Stimulated activated memory B cell treated with anti-CD40 and anti-IgM and Interleukin-4, amounts not matched to agents 10 μg/mL and 1 μg/mL and 100 μg/mL, for 72 hours (primary cell): ENCODE measurements at places on chromosomes 3 and 15.
A peak's percentile ranks its signal among the peaks of the same experiment; 100 is the strongest.

DNA sequence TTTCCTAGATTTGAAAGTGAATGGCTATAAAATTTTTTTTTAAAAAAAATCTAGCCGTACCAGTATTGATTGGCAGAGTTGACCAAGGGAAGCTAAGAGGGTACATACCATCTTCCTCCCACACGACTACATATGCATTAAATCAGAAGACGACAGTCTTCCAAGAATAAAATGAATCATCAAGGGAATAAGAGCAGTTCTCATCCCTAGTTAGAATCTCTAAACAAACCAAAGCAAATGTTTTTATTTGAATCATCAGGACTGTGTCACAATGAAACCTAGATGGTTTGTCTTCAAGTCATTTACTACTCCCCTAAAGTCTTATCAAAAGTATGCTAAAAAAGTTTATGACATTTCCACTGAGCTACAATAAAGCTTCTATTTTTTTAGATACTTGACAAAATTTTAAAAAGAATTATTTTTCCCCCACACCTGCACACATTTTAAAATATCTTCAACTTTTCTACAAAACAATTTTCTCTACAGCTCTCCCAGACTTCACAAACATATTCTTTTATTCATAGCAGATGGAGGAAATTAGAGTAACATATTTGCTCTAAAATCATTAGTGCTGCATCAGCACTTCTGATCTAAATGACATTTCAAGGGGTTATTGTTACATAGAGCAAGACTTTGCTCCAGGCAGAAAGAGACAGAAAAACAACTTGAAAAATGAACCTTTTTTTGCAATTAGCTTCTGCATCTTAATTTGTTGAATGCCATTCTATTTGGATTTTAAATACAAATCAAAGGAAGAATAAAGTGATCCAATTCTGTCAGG, 547.1 kb downstream of the FHIT start:
- ATAC-seq: no peak

- peak; percentile 84 for ATAC-seq
Measured at GRCh38 chr3:133424937-133425869, 25.3 kb downstream of the BFSP2 start.

DNA sequence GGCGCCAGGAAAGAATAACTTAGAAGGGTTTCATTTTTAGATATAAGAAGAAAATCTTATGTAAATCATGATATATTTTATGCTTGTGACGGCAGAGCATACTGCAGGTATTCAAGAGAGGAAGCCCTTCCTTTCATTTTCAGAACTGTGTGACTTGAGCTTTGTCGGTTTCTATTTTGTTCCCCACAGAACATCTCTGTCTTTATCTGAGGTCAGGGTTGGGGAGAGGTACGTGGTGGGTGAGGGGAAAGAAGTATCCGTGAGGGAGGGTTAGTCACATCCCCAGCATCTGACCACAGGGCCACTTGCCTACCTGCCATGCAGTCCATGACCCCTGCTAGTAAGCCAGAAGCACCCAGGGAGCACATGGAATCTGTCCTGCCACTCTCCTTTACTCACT, 126.5 kb downstream of the DGKG start:
- ATAC-seq: no peak

DNA sequence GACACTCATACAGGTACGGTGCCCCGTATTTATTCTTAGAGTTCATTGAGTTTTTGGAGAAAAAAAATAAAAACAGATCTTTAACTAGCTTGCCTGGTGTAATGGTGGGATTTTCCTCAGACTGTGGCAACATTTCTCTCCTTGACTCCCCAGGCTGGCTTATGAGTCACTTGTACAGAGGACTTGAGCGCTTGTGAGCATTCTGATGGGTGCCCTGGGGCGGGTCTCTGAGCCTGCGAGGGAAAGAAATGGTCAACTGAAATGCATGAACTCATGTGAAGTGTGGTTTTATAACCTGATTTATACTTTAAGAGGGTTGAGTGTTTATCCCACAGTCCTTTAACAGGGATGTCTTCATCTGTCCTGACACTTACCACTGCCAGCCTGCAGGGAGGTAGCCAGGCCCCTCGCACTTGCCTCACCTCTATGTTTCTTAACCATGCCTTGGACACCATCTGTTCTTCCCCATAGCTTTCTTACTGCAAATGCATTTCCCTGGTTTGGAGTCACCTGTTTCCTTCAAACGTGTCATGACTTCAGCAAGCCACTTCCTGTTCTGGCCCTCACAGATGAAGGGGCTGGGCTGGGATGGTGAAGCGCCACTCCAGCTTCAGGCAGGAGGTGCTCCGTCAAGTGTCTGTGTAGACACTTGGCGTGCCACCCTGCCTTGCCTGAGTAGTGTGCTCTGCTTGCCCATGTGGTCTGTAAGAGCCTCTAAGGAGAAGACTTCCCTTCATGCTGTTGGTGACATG, 118.7 kb downstream of the PDE8A start:
- no peak for ATAC-seq

DNA sequence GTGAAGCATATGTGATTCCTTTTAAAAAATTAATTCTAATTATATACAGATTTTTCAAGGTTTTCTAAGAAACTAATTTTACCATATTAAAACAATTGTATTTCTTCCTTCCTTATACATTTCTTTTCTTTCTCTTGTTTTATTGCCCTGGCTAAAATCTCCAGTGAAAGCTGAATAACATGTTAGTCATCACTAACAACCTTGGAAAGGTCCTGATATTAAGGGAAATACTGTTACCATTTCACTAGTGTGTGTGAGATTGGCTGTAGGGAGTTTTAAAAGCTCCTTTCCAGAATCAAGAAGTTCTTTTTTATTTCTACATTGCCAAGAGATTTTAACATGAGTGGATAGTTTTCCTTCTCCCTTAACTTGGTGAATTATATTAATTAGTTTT, 229.7 kb upstream of the EIF1B start:
- ATAC-seq: no peak

GRCh38 chr15:96150254-96150653, 180.2 kb upstream of the NR2F2 start:
- no peak for ATAC-seq

DNA sequence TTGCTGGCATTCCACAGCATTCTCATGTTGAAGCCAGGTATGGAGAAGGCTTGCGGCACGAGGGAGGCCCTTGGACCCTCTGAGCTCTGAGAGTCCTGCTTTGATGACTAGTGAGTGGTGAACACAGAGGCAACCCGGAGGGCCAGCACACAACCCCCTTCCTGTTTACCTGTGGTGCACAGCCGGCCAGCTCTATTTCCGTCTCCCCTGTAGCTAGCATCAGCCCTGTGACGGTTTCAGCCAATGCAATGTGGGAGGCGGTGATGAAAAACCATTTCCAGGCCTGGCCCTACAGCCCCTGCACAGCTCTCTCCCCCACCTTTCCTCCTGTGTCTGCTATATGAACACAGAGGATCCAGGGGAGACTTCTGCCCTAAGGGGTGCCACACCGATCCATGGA, 76.8 kb upstream of the KLHL25 start:
- no peak for ATAC-seq

DNA sequence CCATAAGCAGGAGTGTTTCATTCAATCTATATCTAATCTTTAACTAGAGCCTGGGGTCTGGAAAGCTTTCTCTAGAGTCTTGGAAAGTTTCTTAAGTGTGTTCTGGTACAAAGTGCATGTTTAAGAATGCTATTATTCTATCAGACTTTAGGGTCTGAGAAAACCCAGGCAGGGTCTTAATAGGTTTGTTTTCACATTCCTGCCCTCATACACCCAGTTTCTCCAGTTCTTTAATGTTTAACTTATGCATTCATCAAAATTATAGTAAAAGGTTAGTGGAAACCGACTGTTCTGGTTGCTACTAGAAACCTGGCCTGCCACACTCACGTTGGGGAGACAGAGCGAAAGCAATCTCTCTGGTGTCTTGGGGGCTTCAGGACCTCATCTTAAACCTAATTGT, 102.9 kb upstream of the WDR72 start:
- no peak for ATAC-seq

- no peak for ATAC-seq
Measured at GRCh38 chr3:113157408-113158030, 53.8 kb upstream of the BOC start.

DNA sequence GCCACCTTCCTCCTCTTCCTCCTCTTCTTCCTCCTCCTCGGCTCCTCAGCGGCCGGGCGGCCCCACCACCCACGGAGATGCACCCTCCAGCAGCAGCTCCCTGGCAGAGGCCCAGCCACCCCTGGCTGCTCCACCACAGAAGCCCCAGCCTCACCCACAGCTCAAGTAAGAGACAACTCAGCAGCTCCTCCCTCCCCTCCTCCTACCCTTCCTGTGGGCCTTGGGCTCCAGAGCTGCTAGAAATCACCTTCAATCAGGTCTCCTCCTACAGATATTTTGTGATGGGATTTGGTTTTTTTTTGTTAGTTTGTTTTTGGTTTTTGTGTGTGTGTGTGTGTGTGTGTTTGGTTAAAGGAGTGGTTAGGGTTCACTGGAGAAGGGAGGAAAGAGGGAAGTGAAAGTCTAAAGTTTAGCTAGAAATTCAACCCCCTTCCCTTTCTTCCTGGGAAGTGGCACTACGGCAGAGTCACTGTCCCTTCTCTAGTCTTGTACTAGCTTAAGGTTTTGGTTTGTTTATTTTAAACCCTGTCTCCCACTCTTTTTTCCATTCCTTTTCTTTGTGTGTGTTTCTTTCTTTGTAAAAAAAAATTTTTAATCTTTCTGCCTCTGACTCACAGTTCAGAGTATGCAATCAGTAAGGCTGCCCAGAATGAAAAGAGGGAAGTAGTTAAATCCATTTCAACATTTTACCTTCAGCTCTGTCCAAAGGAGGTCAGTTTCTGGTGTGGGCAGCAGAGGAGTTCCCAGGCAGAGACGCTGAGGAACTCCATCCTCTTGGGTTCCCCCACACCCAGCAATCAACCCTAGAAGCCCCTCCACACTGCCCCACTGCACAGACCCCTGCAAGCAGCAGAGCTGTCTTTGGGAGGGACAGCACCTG, 29.0 kb upstream of the TIMP4 start:
- peak; percentile 89 for ATAC-seq

GRCh38 chr3:48748754-48749153, 31.7 kb upstream of the IP6K2 start:
- ATAC-seq: no peak

DNA sequence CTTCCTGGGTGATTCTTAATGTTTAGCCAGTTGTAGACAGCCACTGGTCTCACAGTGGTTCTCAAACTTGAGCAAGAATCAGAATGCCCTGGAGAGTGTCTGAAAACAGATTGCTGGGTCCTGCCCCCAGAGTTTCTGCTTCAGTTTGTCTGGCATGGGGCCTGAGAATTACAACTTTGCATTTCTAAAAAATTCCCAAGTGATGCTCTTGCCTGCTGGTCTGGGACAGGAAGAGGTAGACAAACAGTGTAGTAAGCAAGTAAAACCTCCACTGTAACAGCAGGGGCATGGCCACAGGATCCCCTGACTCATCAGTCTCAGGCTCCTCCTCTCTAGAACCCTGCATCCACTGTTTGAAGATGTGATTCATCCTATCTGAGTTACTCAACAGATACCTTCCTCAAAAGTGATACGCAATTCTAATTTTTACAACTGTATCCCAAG, 36.5 kb downstream of the DZIP1L start:
- no peak for ATAC-seq

- ATAC-seq: no peak
Measured at GRCh38 chr15:79773128-79773527, 123.7 kb downstream of the MTHFS start.

DNA sequence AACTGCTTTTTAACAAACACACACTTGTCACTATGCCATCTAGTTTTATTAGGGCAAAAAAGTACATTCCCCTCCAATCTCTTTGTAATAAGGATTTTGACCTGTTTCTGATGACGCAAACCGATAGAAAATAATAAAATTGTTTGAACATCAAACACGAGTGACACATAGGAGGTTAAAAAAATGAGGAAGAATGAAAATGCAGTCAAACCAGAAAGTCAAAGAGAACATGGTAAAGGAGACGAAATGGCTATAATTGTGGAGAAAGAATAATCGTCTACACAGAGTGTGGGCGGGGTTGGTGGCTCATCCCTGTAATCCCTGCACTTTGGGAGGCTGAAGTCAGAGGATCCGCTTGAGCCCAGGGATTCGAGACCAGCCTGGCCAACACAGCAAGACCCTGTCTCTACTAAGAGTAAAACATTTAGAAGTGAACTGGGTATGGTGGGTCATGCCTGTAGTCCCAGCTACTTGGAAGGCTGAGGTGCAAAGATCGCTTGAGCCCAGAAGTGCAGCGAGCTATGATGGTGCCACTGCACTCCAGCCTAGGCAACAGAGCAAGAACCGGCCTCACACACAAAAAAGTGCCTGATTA, 83.2 kb downstream of the MEIS2 start:
- ATAC-seq: no peak

GRCh38 chr3:139611528-139611927, 66.2 kb downstream of the NMNAT3 start:
- ATAC-seq: no peak

DNA sequence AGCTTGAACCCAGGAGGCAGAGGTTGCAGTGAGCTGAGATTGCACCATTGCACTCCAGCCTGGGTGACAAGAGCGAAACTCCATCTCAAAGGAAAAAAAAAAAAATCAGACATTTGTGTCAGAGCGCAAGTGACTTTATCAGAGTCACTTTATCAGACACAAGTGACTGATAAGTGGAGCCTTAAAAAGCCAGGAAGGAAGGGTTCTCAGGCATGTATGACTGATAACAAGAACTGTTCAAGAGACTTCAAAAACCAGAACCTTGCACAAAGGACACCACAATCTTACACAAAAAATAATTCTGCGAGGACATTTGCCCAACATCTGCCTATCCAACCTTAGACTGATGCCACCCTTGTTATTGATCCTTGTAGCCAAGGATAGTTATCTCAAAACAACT, 13.3 kb upstream of the CFAP44 start:
- no peak for ATAC-seq

- no peak for ATAC-seq
Measured at GRCh38 chr3:169648451-169648850, 15.1 kb downstream of the MECOM start.

- ATAC-seq: no peak
Measured at GRCh38 chr3:189108067-189108466, 63.7 kb upstream of the TPRG1 start.

DNA sequence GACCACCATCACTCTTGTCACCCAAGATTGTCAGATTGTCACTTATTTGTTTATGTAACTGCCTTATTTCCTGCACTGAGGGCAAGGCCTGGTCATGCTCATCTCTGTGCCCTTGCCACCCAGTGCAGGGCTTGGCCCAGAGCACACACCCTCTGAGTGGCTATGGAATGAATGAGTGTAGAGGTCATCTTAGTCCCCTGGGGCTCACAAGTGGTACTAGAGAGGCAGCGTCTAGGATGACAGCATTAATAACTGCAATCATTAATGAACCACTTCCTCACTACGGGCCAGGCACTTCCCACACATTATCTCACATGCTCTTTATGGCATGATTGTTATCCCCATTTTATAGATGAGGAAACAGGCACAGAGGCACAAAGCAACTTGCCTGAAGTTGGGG, 117.0 kb downstream of the SMAD6 start:
- peak; percentile 88 for ATAC-seq

GRCh38 chr15:20644896-20645295, 103.3 kb upstream of the GOLGA6L6 start:
- no peak for ATAC-seq
